Smooth muscle cell of bladder (primary cell): ENCODE measurements at places on chromosomes 2 and 18. TPM values are rescaled to one million over a fixed set of nuclear protein-coding genes. Genes with fewer than 3 reads are reported as not detected.

Gene IL1RL1
- 0.14 and 0.18 TPM in 2 replicates for total RNA-seq

Gene GAREM1
- 4.1 and 4.3 TPM in 2 replicates for total RNA-seq

Gene CDKL4
- total RNA-seq = 3.4 TPM in 2 replicates

Gene TMEM182
- 1.6 and 3.3 TPM in 2 replicates for total RNA-seq

Gene IL36G
- not detected in 2 replicates for total RNA-seq

Gene ALK
- under 0.01 TPM in 2 replicates for total RNA-seq

Gene IL36B
- not detected in 2 replicates for total RNA-seq

Gene LHCGR
- not detected in 2 replicates for total RNA-seq

Gene CDH2
- total RNA-seq = 33.7 and 72.4 TPM in 2 replicates

Gene TLX2
- not detected in 2 replicates for total RNA-seq

Gene SLC19A3
- total RNA-seq = 1.0 and 2.1 TPM in 2 replicates

Gene FBXO15
- 1.0 and 1.1 TPM in 2 replicates for total RNA-seq

Gene PLCD4
- total RNA-seq = 1.8 TPM in 2 replicates

Gene INPP5D
- total RNA-seq = 0.43 and 0.46 TPM in 2 replicates

Gene OST4
- total RNA-seq = 670 and 734 TPM in 2 replicates

Gene CCDC138
- 2.8 and 3.1 TPM in 2 replicates for total RNA-seq

Gene ZNF396
- 2.8 and 3.1 TPM in 2 replicates for total RNA-seq

Gene ONECUT2
- total RNA-seq = under 0.01 TPM in 2 replicates

Gene TSHZ1
- 4.1 and 4.8 TPM in 2 replicates for total RNA-seq

Gene YES1
- total RNA-seq = 55.2 and 68.6 TPM in 2 replicates

Gene TET3
- total RNA-seq = 2.1 and 3.1 TPM in 2 replicates

Gene UGT1A4
- not detected in 2 replicates for total RNA-seq

Gene COX5B
- 469 and 573 TPM in 2 replicates for total RNA-seq

Gene CEBPZOS
- total RNA-seq = 9.1 and 9.4 TPM in 2 replicates

Gene EMILIN1
- total RNA-seq = 203 and 242 TPM in 2 replicates

Gene CYP26B1
- 0.14 and 0.18 TPM in 2 replicates for total RNA-seq

Gene OTOF
- under 0.01 and 0.14 TPM in 2 replicates for total RNA-seq

Gene PMAIP1
- total RNA-seq = 3.1 and 6.8 TPM in 2 replicates

Gene TAF4B
- 1.7 and 1.9 TPM in 2 replicates for total RNA-seq

Gene CD8B2
- total RNA-seq = not detected in 2 replicates

Gene SERPINB3
- 0.28 TPM in 1 of 2 replicates, not detected in the other for total RNA-seq

Gene HOXD13
- 0.09 and 0.28 TPM in 2 replicates for total RNA-seq

Gene CYBRD1
- 195 and 340 TPM in 2 replicates for total RNA-seq

Gene SERPINB11
- total RNA-seq = not detected in 2 replicates

Gene ASB18
- not detected in 2 replicates for total RNA-seq

Gene C2orf78
- total RNA-seq = not detected in 2 replicates

Gene DSC3
- 0.09 and 0.14 TPM in 2 replicates for total RNA-seq

Gene GPR17
- total RNA-seq = not detected in 2 replicates

Gene C2orf15
- 0.09 TPM in 1 of 2 replicates, not detected in the other for total RNA-seq
